ENCODE measurements at places on chromosomes 7 and 10.

- DNase-seq, result no peak
These were observed 3.2 kb downstream of the FRMD4A start for GRCh38 chr10:14327527-14327926.

DNA sequence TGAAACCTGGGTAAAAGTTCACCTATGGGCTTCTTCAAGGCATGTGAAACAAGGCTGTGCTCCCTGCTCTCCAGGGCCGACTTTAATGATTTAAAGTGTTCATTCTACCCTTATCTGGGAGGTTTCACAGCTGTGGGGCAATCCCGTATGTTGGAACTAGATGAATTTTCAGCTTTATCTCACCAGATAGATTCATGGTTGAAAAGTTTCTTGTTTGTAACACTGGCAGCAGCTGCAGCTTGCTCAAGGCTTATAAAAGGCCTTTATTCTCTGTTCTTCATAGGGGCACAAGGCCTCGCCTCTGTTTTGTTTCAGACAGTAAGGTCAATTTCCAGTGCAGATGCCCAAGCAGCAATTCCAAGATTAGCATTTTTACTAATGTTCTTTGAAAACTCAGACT, 70.4 kb upstream of the DNAJB12 start:
- no peak for DNase-seq

DNA sequence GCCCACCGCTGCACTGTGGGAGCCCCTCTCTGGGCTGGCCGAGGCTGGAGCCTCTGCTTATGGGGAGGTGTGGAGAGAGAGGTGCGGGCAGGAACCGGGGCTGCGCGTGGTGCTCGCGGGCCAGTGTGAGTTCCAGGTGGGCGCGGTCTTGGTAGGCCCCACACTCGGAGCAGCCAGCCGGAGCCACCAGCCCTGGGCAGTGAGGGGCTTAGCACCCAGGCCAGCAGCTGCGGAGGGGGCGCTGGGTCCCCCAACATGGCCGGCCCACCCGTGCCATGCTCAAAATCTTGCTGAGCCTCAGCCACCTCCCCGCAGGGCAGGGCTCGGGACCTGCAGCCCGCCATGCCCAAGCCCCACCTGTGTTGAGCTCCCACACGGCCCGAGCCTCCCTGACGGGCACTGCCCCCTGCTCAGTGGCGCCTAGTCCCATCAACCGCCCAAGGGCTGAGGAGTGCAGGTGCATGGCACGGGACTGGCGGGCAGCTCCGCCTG, 856.8 kb upstream of the CELF2 start:
- no peak for DNase-seq

GRCh38 chr7:22193450-22193983, 163.4 kb downstream of the RAPGEF5 start:
- DNase-seq, result no peak

DNA sequence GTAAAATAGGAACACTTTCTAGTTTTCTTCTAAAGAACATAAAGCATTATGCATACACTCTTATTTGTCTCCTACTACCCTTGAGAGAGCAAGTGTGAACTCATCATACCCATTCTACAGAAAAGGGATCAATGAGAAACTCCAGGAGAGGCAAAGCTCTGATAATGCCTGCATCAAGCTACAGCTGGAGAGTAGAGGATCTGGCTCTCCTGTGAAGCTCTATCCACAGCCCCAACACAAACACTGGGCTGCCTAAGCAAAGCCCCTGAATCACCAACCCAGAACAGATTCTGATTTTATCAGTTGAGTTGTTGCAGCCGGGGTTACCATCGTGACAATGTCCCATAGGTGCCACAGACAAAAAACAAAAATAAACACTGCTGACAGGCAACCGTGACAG, 74.9 kb downstream of the NUDCD3 start:
- no peak for DNase-seq

- no peak for DNase-seq
These were observed 22.1 kb upstream of the ABCC2 start for GRCh38 chr10:99760321-99760720.

DNA sequence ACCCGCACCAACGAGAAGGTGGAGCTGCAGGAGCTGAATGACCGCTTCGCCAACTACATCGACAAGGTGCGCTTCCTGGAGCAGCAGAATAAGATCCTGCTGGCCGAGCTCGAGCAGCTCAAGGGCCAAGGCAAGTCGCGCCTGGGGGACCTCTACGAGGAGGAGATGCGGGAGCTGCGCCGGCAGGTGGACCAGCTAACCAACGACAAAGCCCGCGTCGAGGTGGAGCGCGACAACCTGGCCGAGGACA, 1.6 kb downstream of the VIM start:
- no peak for DNase-seq

GRCh38 chr10:43255634-43256431, 11.0 kb downstream of the RASGEF1A start:
- no peak for DNase-seq

DNA sequence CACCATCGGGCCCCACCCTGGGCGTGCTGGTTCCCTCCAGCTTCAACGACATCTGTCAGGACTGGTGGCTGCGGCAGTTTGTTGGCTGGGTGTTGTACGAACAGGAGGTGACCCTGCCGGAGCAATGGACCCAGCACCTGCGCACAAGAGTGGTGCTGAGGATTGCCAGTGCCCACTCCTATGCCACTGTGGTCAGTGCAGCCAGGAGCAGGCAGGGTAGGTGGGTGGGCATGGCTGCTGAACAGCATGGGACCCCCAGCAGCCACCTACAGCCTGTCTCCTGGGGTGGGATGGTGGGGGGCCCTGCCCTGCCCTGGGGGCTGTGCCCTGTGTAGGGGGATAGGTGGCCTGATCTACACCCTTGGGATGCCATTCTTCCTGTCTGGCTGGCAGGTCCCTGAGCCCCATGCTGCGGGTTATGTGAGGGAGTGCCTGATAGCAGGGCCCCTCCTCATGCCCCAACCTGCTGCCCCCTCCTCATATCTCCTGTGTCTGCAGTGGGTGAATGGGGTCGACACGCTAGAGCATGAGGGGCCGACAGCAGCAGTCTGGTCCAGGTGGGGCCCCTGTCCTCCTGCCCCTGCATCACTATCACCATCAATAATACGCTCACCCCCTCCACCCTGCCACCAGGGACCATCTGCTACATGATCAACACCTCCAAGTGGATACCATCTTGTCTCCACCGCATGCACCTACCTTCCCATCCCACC, 56.9 kb downstream of the ZNF727 start:
- DNase-seq, result no peak

GRCh38 chr7:37349979-37350590, 98.6 kb downstream of the ELMO1 start:
- no peak for DNase-seq

GRCh38 chr7:28835800-28836199, 122.3 kb downstream of the TRIL start:
- no peak for DNase-seq

DNA sequence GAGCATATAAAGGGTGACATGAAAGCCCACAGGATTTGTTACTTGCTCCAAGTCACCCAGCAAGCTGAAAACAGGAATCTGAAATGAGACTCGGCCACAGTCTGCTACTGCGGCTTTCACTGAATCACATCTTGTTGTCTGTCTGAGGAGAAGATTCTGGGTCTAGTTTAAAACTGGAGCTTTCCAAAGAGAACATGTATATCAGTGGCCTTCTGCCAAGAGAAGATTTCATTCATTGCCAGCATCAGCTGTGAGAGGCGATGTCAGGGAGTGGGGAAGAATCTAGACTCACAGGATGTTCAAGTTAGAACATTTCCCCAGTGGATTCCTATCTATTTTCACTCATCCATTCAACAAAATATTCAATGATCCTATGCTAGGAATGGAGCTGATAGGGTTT, 122.8 kb downstream of the GALNT17 start:
- DNase-seq, result no peak

DNA sequence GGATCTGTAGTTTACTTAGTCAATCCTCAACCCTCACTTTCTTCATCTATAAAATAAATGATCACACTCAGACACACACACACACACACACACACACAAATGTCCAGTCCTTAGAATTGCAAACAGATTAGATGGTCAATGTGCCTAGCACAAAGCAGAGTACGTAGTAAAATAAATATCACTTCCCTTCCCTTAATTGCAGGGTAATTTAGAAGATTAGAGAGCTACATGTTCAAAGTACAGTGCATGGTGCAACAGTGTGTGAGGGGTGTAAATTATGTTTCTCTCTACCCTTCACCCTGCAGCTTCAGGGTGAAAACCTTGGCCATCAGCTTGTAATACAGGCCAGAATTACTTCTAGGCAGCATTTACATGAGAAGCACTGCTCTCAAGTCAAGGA, 187.0 kb upstream of the GHITM start:
- no peak for DNase-seq
